Hepatocyte (in vitro differentiated cells): ENCODE measurements at places on chromosomes 5 and 9.

GRCh38 chr9:121841771-121842611 lies 190.6 kb downstream of the DAB2IP start:
- DNase-seq, result no peak

DNA sequence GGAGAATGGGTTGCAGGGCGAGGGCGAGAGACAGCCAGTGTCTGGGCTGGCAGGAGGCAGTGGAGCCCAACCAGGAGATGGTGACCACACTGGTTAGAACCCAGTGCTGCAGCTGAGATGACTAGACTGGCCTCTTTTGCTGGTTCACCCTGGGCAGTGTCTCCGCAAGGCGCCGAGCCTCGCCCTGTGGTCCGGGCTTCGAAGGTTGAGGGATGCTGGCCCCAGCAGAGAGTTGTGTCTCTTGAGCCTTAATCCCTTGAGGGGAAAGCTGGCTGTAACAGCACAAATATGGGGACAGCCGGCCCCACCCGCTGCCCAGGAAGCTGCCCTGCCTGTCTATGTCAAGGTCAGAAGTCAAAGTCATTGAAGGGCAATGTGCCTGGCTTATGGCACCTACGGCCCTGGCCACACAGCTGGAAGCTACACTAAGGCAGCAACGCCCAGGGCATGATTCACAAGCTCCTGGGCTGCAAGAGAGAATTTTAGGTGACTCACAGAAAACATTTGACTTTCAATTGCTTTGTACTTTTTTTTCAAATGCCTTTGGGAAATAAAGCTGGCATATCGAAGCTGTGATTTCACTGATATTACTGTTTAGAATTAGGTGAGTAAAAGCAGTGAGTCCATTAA lies 33.3 kb downstream of the NKX2-5 start:
- DNase-seq, result no peak

- no peak for DNase-seq
Observed at GRCh38 chr5:78433972-78434371, 73.6 kb downstream of the SCAMP1 start.

DNA sequence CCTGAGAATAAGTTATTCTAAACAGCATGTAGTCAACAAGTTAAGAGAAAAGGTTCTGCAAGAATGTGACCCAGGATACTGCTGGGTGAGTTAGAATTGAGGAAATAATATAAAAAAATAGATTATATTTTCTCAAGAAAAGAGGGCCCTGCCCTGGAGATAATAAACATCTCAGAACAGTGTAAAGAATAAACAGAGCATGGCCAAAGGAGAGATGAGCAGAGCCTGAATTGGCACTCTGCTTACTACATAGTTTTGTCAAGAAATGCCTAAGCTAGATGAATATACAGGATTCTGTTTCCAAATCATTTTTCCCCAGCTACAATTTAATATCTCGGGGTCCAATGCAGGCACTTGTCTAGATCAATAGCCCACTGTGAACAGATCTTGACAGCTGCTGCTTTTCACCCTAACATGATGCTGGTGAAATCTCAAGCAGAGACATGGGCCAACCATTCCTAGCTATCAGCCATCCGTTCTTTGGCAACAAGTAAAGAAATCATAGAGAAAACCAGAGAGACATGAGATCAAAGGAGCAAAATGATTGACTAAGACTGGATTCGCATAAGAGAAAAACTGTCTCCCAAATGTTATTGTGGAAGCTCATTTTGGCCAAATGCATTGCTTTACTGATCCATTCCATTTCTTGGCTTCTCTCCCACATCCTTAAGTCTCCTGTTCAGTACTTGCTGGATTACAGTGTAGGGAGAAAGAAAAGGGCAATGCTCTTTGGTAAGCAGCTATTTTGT lies 173.2 kb downstream of the PRELID2 start:
- no peak for DNase-seq

DNA sequence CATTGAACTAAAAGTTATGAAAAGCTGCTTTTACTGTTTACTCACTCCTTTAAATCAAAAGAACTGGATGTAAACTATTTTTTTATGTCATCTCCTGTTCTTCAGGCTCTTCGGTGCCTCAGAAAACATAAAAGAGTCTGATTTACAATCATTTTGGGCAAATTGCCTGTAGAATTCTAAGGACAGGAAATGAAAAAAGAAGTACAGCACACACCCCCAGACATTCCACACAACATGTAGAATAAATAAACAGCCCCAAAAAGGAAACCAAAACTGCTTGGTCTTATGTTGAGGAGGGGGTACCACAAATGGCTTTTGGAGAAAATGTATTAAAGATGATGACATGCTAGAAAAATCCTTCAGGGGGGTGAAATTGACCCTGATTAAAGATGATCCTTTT lies 57.2 kb downstream of the ITGA1 start:
- DNase-seq, result no peak

DNA sequence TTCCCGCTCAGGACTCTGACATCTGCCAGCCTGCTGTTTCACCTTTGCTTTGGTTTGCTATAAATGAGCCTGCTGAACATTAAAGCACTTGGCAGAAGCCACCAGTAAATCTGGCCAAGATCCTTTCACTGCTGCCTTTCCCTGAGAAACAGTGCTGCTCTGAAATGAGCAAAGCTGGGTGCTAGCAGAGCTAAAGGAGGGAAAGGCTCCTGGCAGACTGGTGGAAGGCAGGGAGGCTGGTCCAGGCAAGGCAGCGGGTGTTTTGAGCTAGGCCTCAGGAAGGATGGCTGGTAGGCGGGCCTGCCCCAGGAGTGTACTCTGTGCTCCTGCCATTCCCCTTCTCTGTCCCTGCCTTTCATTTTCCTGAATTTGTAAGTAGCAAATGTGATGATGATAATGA lies 52.5 kb upstream of the PTGS1 start:
- no peak for DNase-seq

GRCh38 chr9:93203026-93203717 lies 19.2 kb downstream of the WNK2 start:
- DNase-seq, result no peak

GRCh38 chr5:14749579-14750101 lies 85.1 kb downstream of the OTULIN start:
- DNase-seq, result no peak

GRCh38 chr9:130714586-130715110 lies 21.1 kb downstream of the EXOSC2 start:
- DNase-seq, result no peak

DNA sequence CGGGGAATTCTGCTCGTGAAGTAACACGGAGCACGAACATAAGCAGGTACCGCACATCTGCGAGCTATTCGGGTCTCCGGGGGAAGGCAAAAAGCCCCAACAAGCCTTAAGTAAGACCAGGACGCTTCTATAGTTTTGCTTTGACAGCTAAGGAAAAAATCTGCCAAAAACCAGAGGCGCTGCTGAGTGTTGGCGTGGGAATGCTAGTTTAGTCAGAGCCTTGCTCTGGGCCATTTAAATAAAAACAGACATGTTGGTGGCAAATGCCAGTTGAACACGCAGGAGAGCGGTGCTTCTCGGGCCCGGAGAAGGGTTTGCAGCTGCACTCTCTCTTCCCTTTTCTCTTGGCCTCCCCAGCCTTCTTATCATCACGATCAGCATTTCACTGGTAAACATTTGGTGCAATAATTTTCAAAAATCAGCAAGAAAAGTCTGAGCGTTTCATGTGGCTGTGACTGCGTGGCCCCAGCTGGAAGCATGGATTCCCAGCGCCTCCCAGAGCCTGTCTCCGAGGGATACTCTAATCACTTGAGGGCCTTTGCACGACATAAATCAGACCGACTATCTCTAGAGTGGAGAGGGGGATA lies 6.4 kb upstream of the NOTCH1 start:
- peak; percentile 62 for DNase-seq

GRCh38 chr9:135960411-135961276 lies 529 bp downstream of the UBAC1 start:
- peak; percentile 62 for DNase-seq

- no peak for DNase-seq
Observed at GRCh38 chr5:110165366-110165765, 475.6 kb downstream of the MAN2A1 start.

- no peak for DNase-seq
Observed at GRCh38 chr9:87614397-87614796, 111.5 kb upstream of the CTSL start.

GRCh38 chr5:68343421-68343826 lies 127.9 kb downstream of the PIK3R1 start:
- peak; percentile 58 for DNase-seq

GRCh38 chr9:92562461-92562967 lies 26.7 kb upstream of the ECM2 start:
- DNase-seq, result peak; percentile 10

DNA sequence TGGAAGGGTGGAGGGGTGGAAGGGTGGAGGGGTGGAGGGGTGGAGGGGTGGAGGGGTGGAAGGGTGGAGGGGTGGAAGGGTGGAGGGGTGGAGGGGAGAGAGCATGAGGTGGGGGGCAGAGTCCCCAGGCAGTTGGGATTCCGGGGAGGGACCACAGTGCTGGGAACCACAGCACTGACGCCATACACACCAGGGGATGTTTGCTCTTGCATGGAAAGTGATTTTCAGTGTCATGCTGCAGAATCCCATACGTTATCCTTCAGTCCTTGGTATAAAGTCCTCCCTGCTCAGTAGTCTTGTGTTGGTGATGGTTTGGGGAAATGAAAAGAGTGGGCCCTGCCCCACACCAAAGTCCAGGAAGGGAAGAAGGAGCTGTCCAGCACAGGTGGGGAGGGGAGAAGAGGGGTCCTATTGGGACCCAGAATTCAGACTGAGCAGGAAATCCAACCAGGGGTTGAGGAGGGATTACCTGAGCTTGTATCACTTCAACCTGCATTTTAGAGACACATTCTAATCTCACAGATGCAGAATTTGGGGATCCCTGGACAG lies 5.5 kb upstream of the FIBCD1 start:
- no peak for DNase-seq

- no peak for DNase-seq
Observed at GRCh38 chr5:173941758-173942401, 47.1 kb upstream of the C5orf47 start.

- DNase-seq, result no peak
Observed at GRCh38 chr5:74199005-74199404, 441.5 kb downstream of the ENC1 start.

GRCh38 chr5:137782984-137783536 lies 28.9 kb upstream of the HNRNPA0 start:
- DNase-seq, result no peak

GRCh38 chr9:109419531-109419930 lies 78.6 kb downstream of the PTPN3 start:
- DNase-seq, result no peak

DNA sequence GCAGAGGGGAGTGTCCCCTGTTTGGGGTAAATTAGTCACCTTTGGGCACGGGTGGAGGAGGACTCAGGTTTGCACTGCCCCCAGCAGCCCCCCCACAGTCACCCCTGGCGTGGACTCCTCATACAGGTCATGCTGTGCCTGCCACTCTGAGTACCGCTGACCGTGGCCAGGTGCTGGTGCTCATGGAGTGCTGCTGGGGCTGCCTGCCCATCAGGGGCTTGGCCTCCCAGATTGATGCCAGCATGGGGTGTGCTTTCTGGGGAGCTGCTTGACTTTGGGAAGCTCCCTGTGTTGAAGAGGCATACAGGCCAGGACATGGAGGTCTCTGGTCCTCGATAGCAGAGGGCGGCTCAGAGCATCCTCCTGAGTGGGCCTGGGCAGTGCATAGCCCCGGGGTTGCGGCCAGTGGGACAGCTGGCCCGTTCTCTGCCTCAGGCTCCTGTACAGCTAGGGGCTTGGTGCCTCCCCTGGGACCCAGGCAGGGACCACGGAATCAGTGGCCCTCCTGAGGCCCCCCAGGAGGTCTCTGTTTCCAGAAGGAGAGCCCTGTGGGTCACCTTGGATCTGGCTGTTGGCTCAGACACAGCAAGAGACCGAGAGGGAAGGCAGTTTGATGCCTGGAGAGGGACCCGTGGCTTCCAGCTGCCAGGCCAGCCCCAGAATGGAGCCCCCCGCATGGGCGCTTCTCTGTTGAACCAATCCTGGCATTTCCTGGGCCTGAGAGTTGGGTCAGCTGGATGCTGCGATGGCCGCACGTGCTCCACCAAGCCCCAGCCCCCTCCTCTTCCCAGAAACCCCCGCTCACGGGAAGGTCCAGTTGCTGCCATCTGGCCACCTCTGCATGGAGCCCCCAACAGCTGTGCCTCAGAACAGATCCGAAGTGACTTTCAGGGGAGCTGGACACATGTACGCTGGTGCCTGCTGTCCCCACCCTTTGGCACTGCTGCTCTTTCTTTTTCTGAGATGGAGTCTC lies 6.1 kb upstream of the AJM1 start:
- no peak for DNase-seq

DNA sequence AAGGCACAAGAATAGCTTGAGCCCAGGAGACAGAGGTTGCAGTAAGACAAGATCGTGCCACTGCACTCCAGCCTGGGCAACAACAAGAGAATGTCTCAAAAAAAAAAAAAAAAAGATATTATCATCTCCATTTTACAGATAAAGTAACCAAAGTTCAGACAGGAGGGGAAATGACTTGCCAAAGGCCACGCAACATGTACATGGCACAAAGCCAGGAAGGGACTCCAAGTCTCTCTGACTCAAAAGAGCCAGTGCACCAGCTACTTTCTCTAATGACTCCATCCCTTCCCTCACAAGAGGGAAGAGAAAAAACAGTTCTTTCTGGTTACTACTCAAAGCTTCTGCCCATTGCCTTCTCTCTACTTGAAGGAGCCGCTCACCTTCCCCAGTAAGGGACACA lies 34.1 kb downstream of the SIL1 start:
- DNase-seq, result no peak

DNA sequence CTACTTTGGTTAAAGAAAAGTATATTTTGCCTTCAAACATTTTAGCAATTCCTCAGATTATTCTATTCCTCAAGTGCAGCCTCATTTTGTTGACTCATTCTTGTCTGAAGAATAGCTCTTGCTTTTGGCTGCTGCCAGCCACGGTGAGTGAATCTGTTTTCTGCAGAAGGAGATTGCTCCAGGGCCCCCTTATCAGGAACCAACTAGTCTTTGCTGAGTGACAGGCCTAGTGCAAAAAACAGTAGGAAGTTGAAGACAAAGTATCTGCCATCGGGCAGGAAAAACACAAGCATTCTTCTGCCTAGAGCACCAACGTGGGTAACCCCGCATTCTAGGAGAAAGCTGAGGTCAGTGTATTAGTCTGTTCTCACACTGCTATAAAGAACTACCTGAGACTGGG lies 42.3 kb downstream of the ZNF883 start:
- no peak for DNase-seq

DNA sequence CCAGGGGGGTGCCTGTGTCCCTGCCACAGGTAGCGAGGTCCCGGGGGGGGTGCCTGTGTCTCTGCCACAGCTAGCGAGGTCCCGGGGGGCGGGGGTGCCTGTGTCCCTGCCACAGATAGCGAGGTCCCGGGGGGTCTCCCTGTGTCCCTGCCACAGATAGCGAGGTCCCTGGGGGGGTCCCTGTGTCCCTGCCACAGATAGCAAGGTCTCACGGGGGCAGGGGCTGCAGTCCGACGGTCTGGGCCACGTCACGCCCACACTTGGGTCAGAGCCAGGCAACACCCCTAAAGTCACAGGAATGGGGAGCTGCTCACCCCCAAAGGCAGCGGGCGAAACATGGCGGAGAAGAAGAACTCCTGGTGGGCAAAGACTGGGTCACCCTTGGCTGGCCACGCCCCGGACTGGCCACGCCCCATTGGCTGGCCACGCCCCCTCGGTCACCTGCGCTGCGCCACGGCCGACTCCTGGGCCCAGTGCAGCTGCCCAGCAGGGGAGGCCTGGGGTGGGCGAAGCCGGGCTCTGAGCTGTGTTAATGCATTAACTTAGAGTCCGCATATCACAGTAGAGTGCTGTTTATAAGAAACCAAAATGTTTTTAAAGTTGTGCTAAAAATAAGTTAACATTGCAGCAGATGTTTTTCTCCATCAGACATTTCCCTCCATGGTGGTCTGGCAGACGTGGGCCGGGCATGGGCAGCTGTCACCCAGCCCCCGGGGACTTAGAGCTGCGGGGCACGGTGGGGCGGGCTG lies 7.0 kb downstream of the NOXA1 start:
- DNase-seq, result no peak

- no peak for DNase-seq
Observed at GRCh38 chr5:64707191-64707590, 16.9 kb downstream of the SHISAL2B start.
